ENCODE measurements at places on chromosomes 16 and 17.

GRCh38 chr17:16989230-16989952 is 17.5 kb upstream of the TNFRSF13B start:
- no peak overlapping the region for H3K4me3 ChIP-seq
- DNase-seq = no peak
- H3K36me3 ChIP-seq = no peaks in the 10 kb centered on the region

- no peak overlapping the region for H3K4me3 ChIP-seq
- DNase-seq = no peak
- H3K27ac ChIP-seq = no peak overlapping the region
- no peaks in the 10 kb centered on the region for H3K27me3 ChIP-seq
- no peaks in the 10 kb centered on the region for H3K4me1 ChIP-seq
- no peaks in the 10 kb centered on the region for H3K36me3 ChIP-seq
Observed at GRCh38 chr16:64882078-64882784, 239.6 kb downstream of the CDH11 start.

GRCh38 chr17:8173056-8173870 is 2.9 kb downstream of the TMEM107 start:
- no peaks in the 10 kb centered on the region for H3K36me3 ChIP-seq
- peaks cover 20% of the 10 kb centered on the region for H3K4me1 ChIP-seq
- H3K27me3 ChIP-seq = no peaks in the 10 kb centered on the region
- H3K27ac ChIP-seq = peak overlapping the region; percentile 68
- peak overlapping the region; percentile 50 for H3K4me3 ChIP-seq

DNA sequence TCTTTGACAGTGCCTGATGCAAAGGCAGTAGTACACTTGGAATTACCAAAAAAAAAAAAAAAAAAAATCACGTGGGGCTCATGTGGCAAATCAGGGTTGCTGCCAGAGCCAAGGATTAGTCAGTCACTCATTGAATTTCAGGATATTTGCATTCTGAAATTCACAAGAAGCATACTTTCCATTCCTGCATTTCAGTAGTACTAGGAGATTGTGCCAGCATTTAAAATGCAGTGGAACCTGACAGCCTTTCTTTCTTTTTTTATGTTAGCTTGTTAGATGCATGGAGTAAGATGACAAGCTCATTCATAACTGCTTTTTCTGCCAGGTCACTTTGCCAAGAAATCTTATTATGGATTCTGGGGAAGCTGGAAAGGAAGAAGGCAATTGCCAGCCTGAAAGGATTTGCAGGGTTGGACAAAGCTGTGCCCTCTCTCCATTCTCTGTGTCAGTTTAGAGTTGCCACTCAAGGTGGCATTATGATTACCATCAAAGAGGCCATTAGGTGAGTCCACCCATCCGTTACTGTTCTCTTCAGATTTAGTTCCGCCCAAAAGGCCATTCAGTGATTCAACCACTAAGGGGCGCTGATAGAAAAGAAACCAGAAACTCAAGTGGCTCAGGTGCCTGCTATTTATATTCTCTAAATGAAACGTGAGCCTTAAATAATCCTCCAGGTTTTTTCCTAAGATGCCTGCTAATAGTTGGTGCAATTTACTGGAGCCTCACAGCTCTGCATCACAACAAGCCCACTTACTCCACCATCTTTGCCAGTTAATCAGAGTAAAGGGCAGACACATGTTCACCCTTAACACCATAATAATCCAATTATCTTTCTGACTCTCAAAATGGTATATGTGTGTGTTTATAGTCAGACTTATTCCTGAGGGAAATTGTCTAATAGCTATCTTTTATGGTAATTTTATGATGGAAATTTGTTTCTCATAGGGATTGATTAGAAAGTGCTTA is 59.0 kb downstream of the TANGO6 start:
- no peaks in the 10 kb centered on the region for H3K4me1 ChIP-seq
- no peak overlapping the region for H3K27ac ChIP-seq
- no peaks in the 10 kb centered on the region for H3K36me3 ChIP-seq
- H3K4me3 ChIP-seq = no peak overlapping the region
- DNase-seq = peak; percentile 55

DNA sequence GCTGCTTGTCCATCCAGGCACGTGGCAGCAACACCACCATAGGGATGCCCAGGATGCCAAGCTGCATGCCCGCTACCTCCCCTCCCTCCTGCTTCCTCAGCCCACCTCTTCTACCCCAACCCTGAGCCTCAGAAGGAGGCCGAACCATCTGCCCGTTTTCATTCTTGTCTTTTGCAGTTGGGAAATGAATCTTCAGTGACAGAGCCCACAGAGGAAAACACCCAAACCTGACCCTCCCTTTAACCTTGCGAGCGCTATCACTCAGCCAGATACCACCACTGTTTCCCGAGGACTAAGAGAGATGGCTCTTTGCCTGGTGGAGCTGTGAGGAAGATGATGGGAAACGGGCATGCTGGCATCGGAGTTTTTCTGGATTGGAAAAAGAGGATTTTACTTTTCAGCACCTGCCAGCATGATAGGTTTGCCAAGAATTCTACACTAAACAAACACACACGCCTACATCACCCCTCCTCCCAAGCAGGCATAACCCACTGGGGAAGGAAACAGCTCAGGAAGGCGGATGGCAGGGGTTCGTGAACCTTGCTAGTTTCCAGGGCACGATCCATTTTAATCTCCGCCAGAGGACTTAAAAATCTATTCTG is 457.4 kb downstream of the SLC39A11 start:
- H3K4me1 ChIP-seq = no peaks in the 10 kb centered on the region
- H3K27ac ChIP-seq = no peak overlapping the region
- H3K27me3 ChIP-seq = no peaks in the 10 kb centered on the region
- H3K4me3 ChIP-seq = no peak overlapping the region

- H3K36me3 ChIP-seq = peaks cover 86% of the 10 kb centered on the region
- no peak overlapping the region for H3K27ac ChIP-seq
- no peaks in the 10 kb centered on the region for H3K27me3 ChIP-seq
- no peaks in the 10 kb centered on the region for H3K4me1 ChIP-seq
- no peak overlapping the region for H3K4me3 ChIP-seq
- no peak for DNase-seq
Observed at GRCh38 chr16:2170080-2170479, 14.5 kb downstream of the TRAF7 start.

DNA sequence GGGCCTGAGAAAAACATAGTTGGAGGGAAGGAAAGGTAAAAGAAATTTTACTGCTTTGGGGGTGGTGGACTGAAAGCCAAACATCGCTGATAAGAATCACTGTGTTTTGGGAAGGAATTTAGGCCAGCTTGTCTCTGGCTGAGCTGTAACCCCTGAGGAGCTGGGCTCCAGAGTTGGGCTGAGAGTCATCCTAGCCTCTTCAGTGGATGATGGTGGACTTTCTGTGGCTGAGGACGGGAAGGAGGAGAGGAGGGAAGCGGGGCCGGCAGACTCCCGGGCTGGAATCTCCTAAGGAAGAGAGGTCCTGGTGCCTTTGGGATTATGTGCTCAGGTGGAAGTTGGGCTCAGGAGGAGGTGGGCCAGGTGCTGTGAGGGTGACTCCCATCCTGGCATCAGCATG is 8.6 kb downstream of the WNT9B start:
- no peaks in the 10 kb centered on the region for H3K36me3 ChIP-seq
- no peaks in the 10 kb centered on the region for H3K27me3 ChIP-seq
- no peak overlapping the region for H3K27ac ChIP-seq
- DNase-seq = no peak
